NCI-H2081 treated with DMSO at 0.1 percent for 48 hours (cell line): ENCODE measurements at places on chromosomes 2 and 18.
A peak's percentile ranks its signal among the peaks of the same experiment; 100 is the strongest.

DNA sequence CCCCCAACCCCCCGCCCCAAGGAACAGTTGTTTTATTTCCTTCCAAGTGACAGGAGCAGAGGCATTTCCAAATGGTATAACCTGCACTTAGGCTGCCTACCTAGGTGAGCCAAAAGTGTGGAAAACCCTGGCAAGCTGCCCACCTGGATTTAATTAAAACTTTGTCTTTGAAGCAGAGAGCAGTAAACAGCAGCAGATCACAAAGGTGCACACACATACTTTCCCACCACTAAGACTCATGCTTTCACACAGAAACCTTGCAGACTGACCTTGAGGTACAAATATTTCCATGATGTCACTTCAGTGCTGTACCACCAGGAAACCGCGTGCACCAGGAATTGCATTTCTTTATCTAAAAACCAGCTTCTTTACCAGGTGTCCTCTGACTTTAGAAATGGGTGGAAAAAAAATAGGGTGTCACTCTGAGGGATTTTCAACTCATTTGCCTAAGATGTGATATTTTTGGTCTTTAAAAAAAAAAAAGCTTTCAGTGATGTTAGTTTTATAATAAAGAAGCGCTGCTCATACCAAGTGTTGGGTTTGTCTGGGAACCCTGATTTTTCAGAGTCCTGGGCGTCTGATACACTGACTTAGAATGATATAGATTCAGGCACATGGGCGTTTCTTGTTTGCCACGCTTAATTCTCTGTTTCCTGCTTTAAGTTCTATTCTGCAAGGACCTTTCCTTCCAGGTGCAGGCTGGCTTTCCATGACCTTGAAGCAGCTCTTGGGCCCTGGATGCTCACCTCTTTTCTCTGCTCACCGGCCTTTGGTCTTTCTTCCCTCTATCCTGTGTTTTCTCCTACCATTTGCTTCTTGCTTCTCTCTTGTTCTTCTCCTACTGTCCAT is 70.7 kb upstream of the BCL2L11 start:
- no peak for DNase-seq

DNA sequence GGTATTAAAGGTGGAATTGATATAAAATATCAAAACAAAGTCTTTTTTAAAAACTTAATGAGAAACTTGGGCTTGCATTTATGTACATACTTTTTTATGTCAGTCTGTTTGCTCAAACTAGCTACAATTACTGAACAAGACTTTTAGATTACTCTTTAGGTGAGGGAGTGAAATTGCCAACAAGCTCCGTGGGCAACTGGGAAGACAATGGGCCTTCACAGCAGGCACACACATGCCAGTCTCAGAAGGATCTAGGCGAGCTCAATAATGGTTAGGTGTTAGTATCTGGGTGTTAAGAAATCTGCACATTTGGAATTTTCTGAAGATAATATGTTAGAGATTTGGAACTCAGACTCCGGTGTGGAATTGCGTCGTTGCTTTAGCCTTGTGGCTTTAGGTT is 23.0 kb upstream of the MAL start:
- no peak for DNase-seq

DNA sequence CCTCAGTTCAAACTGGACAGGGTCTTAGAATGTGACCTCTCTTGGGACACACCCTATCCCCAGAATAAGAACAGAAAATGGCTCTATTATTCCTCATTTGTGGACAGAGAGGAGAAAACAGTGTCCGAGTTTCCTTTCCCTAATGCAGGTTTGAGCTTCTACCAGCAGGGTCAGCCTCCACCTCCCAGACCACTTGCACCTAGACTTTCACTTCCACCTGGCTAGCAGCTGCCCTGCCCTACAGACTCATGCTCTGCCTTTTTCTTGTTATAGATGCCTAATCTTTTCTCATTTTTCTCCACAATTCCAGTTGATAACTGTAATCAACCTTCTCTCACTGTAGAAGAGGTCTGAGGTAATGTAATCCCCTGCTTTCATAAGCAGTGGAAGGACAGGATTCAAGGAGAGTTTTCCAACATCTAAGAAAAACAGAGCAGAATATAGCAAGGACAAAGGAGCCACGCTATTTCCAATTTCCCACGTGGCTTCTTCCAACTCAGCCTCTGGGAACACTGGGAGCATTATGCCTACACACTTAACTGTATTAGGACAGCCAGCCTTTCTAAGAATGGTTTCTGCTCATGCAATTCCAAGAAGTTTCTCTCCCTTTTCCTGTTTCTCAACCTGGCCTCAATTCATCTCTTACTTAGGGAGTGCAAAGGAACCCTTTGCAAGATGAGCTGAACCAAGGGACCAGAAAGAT is 239.8 kb downstream of the BCL11A start:
- DNase-seq = no peak

DNA sequence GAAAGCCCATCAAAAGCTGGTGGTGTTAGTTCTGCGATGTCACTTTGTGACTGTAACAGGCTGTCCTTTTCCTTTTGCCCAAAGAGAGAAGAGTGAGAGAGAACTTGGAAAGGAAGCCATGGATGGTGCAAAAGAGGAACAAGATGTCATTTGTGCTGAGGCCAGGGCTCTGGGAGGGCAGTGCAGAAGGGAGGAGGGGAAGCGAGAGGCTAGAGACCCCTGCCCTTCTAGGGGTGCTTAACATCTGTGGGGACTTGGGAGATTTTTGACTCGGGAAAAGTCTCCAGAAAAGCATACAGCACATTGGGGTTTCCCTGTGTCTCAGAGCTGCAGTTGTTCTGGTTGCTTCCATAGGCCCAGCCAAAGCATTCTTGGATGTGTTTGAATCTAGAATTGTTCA is 49.6 kb downstream of the ZBTB7C start:
- no peak for DNase-seq

GRCh38 chr2:127382831-127383230 is 4.9 kb downstream of the MAP3K2 start:
- no peak for DNase-seq

GRCh38 chr2:133495226-133495625 is 73.0 kb downstream of the NCKAP5 start:
- DNase-seq = no peak

GRCh38 chr2:60529785-60530627 is 23.4 kb downstream of the BCL11A start:
- DNase-seq = no peak

GRCh38 chr2:158189526-158189925 is 87.8 kb downstream of the UPP2 start:
- no peak for DNase-seq

DNA sequence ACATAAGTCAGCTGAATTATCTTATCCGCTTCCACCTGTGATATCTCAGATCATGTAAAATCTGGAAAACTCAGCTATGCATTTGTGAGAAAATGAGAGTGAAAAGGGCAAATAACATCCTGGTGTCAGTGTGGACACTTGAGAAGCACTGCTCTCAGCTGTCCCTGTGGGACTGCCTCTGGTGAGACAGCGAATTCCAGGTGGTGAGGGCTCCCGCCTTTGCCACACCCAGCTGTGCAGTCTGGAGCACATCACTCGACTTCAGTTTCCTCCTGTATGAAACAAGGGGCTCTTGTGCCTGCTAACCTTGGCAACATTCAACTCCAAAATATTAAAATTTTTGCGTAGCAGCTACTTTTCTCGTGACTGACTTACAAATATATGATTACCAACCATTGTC is 194.9 kb upstream of the BOD1L2 start:
- no peak for DNase-seq

GRCh38 chr2:99430614-99431291 is 59.1 kb downstream of the REV1 start:
- no peak for DNase-seq

DNA sequence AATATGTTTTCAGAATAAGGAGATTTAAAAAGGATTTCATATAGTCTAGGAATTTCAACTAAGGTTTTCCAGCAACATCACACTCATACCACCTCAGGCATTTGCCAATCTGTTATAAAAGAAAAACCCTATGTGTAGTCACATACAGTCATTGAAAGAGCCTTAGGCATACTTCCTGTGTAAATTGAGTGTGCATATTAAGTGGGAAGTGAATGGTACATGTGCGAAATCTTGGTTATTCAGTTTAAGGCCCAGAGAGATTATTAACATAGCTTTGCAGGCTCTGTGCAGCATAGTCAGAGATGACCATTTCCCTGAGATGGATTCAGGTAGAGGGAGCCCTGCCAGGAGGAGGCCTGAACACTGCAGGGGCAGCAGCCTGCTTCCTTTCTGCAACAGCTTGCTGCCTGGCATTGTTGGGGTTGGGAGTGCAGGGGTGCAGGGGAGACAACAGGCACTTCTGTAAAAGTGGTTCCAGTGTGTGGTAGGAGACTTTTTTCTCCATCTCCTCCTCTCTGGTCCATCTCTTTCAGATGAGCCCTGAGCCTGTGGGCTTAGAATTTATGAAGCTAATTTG is 100.1 kb upstream of the OSR1 start:
- DNase-seq = no peak

GRCh38 chr2:120773186-120773800 is 37.6 kb downstream of the GLI2 start:
- DNase-seq = no peak

GRCh38 chr2:168455645-168456520 is at the start of gene CERS6:
Gene CERS6 (plus strand): TSS chr2:168456272. CDS start chr2:168456449, 177 bp downstream.
- peak; percentile 73 for DNase-seq

DNA sequence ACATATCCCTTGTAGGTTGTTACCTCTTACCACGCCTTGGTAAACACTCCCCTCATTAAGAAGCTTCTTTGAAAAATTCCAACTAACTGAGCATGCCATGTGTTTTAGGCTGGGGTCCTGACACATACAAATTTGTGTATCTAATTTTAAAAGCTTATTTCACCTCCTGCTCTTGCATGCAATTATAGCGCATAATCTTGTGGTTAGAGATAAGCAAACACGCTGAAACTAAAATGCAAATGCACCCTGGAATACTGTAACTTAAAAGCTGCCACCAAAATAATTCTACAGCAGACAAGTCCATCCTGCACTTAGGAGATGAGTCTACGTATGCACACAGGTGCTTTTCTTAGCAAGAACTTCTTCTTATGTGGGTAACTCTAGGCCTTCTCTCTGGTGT is 990.2 kb downstream of the TSN start:
- DNase-seq = no peak

DNA sequence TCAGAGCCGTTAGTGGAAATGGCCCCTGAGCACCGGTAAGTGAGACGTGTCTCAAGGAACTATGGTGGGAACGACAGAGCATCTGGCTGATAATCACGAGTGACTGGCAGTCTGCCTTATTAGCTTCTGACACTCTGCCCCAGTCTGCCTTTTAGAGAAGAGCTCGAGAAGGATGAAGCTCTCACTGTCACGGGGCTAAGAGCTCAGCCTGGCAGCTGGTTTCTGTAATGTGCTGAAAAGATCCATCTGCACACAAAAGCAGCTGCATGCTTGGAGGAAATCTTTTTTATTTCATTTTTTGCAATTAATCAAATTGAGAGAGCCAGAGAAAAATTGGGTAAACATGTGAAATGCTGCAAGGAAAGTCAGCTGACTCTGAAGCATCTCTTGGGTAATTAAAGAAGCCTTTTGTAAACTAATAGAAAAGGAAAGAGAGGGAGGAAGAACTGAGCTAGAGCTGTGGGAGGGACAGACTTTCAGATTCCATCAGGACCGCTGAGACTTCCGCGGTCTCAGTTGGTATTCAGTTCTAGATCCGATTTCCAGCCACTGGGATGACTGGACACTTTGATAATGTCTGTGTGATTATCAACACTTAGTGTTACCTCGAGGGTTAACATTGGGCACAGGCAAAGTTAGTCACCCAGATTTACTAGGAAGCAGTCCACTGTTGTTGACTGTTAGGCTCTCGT is 24.4 kb downstream of the MBP start:
- DNase-seq = no peak

GRCh38 chr2:16870491-16871076 is 204.9 kb upstream of the CYRIA start:
- DNase-seq = no peak

DNA sequence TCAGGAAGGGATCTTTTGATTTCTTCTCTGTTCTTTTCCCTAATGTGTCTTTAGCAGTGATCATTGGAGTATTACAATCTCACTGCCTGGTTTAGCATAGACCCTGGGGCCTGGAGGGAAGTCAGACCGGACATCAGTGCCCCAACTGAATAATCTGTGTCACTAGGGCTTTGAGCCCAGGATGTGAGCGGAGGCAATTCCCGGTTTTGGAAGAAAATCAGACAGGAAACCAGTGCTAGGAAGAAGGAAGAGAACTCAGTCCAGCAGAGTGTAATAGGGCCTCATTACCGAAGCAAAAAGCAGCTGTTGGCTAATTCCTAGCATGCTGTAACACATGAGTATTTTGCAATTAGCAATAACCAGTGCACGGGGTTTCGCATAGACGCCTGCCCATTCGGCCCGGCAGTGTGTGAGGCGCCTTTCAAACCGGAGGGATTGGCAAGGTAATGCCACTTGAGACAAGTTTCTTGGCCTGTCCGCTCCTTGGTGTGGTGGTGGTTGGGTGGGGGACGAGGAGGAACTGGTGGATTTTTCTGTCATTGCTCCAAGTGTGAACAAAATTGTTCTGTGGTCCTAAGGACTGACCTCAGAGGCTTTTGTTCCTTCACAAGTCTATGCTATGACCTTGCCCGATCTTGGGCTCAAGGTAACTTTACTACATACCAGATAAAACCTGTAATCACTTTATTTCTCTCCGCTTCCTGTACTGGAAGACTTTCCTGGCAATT is 2.8 kb downstream of the FOSL2 start:
- no peak for DNase-seq

DNA sequence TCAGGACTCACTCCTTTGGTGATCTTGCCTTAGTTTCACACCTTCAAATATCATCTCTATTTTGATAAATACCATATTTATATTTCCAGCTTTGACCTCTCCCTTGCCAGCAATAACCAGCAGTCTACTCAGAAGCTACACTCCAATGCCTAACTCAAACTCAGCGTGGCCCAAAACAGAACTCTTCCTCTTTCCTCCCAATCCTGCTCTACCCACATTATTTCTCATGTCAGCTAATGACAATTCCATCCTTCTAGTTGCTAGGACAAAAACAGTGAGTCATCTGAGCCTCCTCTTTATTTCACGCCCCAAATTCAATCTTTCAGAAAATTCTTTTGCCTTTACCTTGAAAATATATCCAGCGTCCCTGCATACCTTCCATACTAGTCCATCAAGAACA is 23.5 kb downstream of the CYRIA start:
- DNase-seq = no peak

GRCh38 chr18:6752202-6752860 is 22.8 kb downstream of the ARHGAP28 start:
- no peak for DNase-seq

DNA sequence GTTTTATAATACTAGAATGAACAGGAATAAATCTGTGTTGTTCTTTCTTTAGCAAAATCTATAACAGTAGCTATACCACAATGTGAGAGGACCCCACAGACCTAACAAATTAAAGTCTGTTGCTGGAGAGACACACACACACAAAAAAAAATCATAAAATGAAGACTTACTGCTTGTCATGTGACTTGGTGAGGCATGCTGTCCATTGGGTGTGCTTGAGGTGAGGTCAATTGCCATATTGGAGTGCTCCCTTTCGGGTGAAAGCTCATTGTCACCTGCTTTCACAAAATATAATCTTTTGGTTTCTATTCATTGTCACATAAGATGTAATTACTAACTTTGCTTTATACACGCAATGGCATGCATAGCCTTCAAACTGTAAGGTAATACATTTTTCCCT is 3.9 kb downstream of the IKZF2 start:
- DNase-seq = no peak
